ENCODE measurements at places on chromosomes 6 and 20. TPM values are rescaled to one million over a fixed set of nuclear protein-coding genes. Genes with fewer than 3 reads are reported as not detected.

GRCh38 chr6:3473773-3474172, 16.9 kb upstream of the SLC22A23 start:
- no peak for DNase-seq

- DNase-seq, result no peak
These were observed 52.7 kb downstream of the PYGB start for GRCh38 chr20:25300496-25301170.

- DNase-seq, result no peak
These were observed 715.8 kb upstream of the HS3ST5 start for GRCh38 chr6:115058414-115059211.

- DNase-seq, result no peak
These were observed 547.7 kb downstream of the EPM2A start for GRCh38 chr6:145187491-145188206.

- DNase-seq, result no peak
These were observed 61.7 kb downstream of the FAM217A start for GRCh38 chr6:4017058-4017739.

- DNase-seq, result no peak
These were observed 534.5 kb downstream of the MAFB start for GRCh38 chr20:40154514-40154913.

- no peak for DNase-seq
These were observed 810 bp upstream of the ABHD16B start for GRCh38 chr20:63860325-63861051.

GRCh38 chr6:82436740-82437139, 73.1 kb downstream of the TPBG start:
- DNase-seq, result no peak

DNA sequence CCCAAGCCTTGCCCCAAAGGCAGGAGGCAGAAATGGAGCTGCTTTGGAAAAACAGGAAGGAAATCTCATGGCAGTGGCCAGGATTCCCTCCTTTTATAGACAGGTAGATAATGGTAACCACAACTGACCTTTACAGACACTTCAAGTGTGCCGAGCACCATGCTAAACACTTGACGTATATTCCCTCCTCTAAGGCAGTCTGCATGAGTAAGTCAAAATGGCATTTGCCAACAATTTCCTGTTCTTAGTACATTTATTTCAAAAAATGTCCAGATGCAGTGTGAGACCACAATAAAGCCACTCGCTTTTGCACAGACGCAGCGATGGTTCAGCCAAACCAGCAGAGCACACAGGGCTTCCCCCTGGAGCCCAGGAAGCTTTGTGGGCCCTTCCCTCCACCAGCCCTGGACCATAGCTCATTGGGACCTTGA, 16.5 kb upstream of the GPR6 start:
- DNase-seq, result no peak

MCHR2 gene
- total RNA-seq, result not detected

LY6G6F gene
- not detected for total RNA-seq

NKX2-4 gene
- total RNA-seq, result not detected

MYMX gene
- not detected for total RNA-seq

Data from activated naive CD8-positive, alpha-beta T cell treated with anti-CD3 and anti-CD28 coated beads for 36 hours (primary cell).